Fibroblast of the aortic adventitia (primary cell): ENCODE measurements at places on chromosomes 16 and 17. TPM values are rescaled to one million over a fixed set of nuclear protein-coding genes. Genes with fewer than 3 reads are reported as not detected.

The TP53TG3 gene
- total RNA-seq: not detected in 2 replicates

The SLC35G6 gene
- not detected in 2 replicates for total RNA-seq

The TNK1 gene
- under 0.01 TPM in 1 of 2 replicates, not detected in the other for total RNA-seq

The CCL4 gene
- not detected in 2 replicates for total RNA-seq

The SHCBP1 gene
- 7.6 and 28.9 TPM in 2 replicates for total RNA-seq
